Left cardiac atrium (tissue), 4 donors: ENCODE measurements at places on chromosomes 11 and 22. TPM values are rescaled to one million over a fixed set of nuclear protein-coding genes. Genes with fewer than 3 reads are reported as not detected.

LDHAL6A gene
- not detected for total RNA-seq

ZNRF3 gene
- total RNA-seq, result 6.6 TPM

GRCh38 chr11:9691865-9692264, 28.0 kb downstream of the SWAP70 start:
- no peak for DNase-seq

DNA sequence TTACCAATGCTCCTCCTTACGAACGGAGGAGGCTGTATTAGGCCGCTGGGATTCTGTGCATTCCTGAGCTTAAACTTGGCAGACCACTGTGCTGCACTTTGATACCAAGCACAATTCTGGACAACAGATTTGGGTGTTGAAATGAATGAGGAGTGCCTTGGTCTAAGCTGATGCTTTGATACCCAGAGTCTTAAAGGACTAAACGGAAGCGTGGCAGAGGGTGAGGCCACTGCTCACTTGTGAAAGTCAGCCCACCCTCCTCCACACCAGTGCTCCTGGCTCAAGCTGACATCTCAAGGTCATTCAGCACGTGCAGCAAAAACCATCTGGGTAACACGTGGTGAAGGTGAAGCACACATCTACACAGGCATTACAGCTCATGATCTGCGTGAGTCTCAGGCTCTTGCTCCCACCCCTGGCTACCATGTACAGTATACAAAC, 85.9 kb downstream of the MICAL3 start:
- no peak for DNase-seq

GRCh38 chr22:50115693-50116092, 25.9 kb downstream of the MOV10L1 start:
- peak; percentile 51 for DNase-seq
